Activated naive CD4-positive, alpha-beta T cell treated with anti-CD3 and anti-CD28 coated beads, Interleukin-2, amount 50 U/mL, for 72 hours (primary cell): ENCODE measurements at places on chromosomes 12 and 14. TPM values are rescaled to one million over a fixed set of nuclear protein-coding genes. Genes with fewer than 3 reads are reported as not detected.

FAM216A gene
- total RNA-seq = 41.5 TPM

C3AR1 gene
- total RNA-seq = 3.1 TPM

RNASE1 gene
- total RNA-seq = not detected

RNASE8 gene
- total RNA-seq = not detected

OR6C76 gene
- total RNA-seq = not detected

TAS2R7 gene
- total RNA-seq = not detected

GPRC5D gene
- not detected for total RNA-seq

HOTAIR gene
- not detected for total RNA-seq

MSRB3 gene
- total RNA-seq = not detected

GRCh38 chr14:99602054-99602787, 1.8 kb downstream of the CCDC85C start:
- DNase-seq = no peak

GRCh38 chr12:101671833-101672232, 25.6 kb upstream of the CHPT1 start:
- DNase-seq = no peak

DNA sequence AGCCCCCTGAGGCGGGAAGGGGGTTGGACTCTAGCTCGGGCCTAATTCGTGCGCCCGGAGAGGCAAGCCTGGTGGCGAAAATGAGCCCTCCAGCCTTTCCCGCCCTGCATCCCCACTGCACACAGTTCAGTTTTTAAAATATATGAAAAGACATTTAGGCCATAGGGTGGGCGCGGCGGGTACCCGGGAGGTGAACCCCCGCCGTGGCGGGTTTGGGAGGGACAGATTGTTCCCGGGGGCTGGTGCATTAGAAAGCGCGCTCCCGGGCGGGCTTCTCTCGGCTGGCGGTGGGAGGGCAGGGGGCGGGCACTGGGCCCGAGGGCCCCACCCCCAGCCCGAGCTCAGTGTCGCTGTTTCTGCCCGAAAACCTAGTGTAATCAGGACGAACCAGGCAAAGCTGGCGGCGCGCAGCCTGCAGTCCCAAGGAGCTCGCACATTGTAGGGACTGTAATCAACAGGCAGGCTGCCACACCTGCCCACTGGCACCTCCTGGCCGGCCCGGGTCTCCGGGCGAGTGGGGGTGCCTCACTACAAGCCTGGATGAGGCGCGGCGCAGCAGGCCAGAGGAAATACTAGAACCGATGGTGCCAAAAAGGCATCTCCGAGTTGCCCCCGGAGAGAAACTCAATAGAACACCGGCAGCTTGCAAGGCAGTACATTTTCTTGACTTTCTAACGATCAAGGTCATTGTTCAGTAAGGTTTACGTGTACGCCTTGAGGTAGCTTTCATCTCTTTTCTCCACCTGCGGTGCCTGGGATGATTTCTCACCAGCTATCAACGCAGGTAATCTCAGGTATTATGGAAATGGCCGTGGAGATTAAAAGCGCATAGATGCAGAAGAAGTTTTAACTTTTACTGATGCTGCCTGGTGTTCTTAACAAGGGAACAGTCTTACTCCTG, 764 bp upstream of the SPTB start:
- DNase-seq = no peak

DNA sequence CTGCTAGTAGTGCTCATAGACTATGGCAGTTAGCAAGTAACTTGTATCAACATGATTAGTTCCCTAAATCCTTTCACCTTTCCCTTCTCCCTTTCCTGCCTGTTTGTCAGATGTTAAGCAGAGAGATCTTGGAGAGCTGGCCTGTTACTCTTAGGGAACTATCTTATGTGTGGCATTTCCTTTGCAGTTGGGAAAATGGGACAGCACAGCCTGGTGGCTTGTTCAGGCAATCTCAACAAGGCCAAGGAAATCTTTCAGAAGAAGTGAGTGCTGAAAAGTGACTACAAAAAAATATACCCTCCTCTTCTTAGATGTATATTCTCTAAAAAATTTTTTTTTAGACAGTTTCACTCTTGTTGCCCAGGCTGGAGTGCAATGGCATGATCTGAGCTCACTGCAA, 7.4 kb downstream of the PARP2 start:
- DNase-seq = no peak

GRCh38 chr14:29608861-29609260, 318.8 kb downstream of the PRKD1 start:
- DNase-seq = no peak

DNA sequence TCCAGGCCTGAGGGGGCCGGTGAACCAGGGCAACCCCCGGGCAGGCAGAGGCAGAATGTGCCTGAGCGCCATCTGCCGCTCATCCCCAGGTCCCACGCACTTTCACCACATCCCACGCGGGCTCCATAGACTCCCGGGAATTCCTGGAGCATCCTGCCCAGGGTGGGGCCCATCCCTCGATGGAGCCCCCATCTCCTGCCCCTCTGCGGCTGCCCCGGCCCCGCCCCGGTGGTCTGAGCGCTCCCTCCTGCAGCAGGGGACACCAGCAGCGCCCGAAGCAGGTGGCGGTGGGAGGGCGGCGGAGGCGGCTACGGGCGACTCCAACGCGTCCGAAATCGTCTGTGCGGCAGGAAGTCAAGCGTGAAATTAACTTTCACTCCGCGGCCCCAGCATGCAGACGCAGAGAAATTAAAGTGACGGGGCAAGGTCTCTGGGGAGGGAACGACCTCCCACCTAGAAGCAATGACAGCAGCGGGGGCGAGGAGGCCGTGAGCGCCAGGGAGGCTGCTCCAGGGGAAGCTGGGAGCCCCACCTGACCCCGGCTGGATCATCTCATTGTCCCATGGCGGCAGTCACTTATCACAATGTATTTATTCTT, 122.2 kb downstream of the NCOR2 start:
- no peak for DNase-seq

- DNase-seq = no peak
Measured at GRCh38 chr14:94653321-94653720, 41.1 kb downstream of the SERPINA3 start.

GRCh38 chr12:106108185-106108835, 30.4 kb downstream of the NUAK1 start:
- no peak for DNase-seq

- DNase-seq = no peak
Measured at GRCh38 chr12:32312049-32312670, 87.2 kb upstream of the FGD4 start.

GRCh38 chr12:24902511-24903328, 46.2 kb downstream of the BCAT1 start:
- no peak for DNase-seq

DNA sequence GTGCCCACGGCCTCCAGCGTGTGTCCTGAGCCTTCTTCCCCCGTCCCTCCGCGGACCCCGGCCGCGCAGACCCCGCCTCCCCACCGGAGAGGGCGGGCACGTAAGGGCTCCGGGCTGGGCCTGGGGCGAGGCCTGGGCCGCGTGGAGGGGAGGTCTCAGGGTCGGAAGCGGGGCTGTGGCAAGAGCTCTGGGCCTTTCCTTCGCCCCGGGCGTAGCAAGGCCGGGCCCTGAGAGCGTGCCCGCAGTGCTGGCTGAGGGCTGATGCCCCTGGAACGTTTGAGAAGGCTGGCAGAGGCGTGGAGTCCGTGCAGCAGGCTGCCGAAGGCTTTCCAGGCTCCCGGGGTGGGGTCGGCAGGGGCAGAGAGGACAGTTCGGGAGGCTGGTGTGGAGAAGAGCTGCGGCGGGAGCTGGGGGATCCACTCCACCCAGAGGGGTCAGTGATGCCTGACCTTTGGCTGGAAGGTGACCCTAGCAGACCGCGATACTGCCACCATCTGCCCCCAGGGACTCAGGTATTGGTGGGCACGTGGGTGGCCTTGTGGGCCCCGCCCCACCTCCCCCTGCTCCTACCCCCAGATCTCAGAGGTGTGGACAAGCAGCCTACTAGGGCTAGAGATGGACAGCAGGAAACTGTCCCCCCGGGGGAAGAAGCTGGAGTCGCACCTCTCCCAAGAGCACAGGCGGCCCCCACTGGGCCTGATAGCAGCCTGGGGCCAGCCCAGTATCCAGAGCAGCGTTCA, 558 bp downstream of the TEX22 start:
- DNase-seq = peak; percentile 44

DNA sequence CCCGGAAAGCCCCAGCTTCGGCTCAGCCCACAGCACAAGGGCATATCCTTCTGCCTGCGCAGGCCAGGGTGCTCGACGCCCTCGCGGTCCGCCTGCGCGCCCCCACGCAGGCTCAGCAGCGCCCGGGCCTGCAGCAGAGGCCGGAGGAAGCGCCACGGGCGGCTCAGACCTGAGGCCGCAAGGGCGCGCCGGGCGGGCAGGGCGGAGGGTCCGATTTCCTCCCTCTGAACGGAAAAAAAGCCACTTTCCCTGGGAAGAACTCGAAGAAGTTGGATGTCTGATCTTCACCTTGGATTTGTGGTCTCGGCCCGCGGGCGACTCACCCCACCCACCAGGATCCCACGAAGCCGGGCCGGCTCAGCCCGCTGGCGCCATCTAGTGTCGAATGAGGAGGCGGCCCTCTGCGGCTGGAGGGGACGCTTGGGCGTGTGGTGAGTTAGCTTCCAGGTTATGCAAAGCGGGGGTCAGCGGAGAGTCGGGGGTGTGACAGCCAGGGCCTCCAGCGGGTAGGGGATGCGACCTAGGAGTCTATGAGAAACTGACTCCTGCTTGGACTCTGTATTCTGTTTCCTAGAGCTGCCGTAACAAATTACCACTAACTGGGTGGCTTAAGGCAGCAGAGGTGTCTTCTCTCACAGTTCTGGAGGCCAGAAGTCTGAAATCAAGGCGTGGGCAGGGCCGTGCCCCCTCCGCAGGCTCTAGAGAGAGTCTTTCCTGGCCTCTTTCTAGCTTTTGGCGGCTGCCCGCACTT, 40.0 kb upstream of the SRSF5 start:
- peak; percentile 93 for DNase-seq

DNA sequence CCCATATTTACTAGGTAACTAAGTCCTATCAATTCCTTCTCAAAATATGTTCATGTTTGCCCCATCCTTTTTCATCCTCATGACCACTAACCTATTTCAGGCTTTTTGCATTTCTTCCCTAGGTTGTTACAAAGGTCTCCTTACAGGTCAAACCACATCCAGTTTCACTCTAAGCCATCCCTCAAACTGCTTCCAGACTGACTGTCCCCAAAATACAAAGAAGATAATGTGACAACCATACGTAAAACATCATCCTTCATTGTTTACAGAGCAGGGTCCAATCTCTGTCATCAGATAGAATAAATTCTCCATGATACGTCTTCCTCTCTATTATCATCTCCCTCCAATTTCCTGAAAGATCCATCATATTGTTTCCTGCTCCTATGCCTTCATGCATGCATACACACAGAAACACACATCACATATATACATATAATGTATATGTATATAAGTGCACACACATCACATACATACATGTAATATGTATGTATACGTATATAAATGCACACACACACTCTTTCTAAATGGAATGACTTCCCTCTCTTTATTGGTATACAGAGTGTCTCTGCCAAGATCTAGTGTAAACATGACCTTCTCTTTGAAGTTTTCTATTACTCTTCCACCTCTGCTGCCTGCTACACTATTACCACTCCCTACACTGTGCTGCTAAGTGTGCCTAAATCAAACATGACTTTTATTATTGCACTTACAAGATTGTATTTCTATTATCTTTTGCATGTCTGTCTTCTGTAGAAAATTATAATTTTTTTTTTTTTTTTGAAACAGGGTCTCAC, 30.7 kb upstream of the EPS8 start:
- no peak for DNase-seq

DNA sequence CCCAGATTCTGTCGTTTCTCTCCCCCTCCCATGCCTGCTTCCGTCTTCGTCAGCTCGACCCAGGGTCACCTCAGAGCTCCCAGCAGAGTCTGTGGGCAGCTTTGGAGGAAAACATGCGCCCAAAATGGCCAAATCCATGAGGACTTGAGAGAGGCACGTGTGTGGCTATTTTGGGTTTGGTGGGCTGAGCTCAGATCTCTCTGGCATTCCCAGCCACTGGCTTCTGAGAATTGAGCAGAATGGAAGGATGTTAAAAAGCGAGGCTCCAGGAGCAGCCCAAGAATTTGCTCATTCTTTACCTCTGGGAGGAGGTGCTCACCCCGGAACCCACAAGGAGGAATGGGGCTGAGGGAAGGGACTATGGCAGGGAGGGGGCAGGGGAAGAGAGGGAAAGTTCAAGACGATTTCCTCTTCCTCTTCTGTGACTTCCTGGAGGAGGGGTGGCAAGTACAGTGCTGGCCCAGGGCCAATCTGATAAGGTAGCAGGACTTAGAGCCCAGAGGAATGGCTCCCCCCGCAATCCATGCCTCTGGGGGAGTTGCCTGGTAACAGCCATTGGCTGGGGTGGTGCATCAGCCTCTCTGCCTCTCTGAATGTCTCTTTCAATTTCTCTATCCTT, 20.1 kb downstream of the TSPAN9 start:
- no peak for DNase-seq

- DNase-seq = no peak
Measured at GRCh38 chr14:99751539-99752485, 41.4 kb upstream of the EML1 start.

- no peak for DNase-seq
Measured at GRCh38 chr14:74595006-74595735, 16.9 kb downstream of the LTBP2 start.

GRCh38 chr12:20549108-20549719, 145.9 kb upstream of the SLCO1C1 start:
- no peak for DNase-seq
